Cortex of kidney (tissue), 1 donor: ENCODE measurements at places on chromosomes 6 and 20.

GRCh38 chr6:135161411-135162395 lies 19.4 kb upstream of the MYB start:
- no peak for DNase-seq

DNA sequence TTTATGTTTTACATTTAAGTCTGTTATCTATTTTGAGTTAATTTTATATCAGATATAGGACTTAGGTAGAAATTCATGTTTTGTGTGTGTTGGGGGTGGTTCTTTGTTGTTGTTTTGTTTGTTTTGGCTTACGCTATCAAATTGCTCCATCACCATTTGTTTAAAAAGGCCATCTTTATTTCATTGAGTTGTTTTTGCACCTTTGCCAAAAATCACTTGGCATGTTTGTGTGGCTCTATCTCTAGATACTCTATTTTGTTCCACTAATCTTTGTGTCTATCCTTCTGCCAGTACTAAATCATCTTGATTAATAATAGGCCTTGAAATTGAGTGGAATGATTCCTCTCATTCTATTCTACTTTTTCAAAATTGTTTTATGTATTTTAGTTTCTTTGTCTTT lies 7.4 kb downstream of the CYP39A1 start:
- no peak for DNase-seq

DNA sequence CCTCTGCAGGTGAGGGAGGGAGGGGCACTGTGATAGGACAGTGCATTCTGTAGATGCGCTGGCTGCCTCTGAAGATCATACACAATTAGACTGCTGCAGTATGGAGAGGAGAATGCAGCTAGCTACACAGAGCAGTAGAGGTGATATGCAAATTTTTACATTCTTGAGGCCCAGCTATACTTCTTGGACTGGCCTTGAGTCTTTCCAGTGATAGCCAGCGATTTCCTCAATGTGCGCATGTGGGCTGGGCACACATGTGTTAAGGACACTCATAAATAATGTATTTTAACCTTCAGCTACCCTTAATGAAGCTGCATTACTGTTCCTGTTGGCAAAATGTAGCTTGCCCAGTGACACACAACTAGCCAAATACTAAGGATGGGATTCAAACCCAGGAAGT lies 19.0 kb downstream of the TTPAL start:
- no peak for DNase-seq

DNA sequence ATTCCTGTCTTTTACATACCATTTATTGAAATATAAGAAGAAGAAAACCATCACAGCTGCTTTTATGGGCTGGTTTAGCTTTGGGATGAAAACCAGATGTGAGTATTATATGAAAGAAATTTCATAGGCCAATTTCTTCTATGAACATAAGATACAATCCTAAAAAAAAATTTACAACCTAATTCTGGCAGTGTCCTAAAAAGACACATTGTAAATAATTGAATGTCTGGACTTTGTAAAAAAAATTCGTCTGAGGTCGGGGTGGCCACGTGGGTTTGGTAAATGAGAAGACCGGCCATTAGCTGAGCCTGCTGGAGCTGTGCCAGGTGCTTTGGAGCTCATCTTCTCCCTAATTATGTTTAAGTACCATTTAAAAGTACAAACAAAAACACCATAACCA lies 26.8 kb downstream of the DACT2 start:
- DNase-seq = no peak
